ENCODE measurements at places on chromosomes 5 and 9. TPM values are rescaled to one million over a fixed set of nuclear protein-coding genes. Genes with fewer than 3 reads are reported as not detected.

The OTULINL gene
- total RNA-seq, result 7.0 TPM

The SLC4A9 gene
- not detected for total RNA-seq

The PRDM9 gene
- total RNA-seq, result not detected

The OBP2B gene
- not detected for total RNA-seq

GRCh38 chr9:794386-794785 lies 47.1 kb upstream of the DMRT1 start:
- no peak overlapping the region for H3K27ac ChIP-seq
- no peaks in the 10 kb centered on the region for H3K27me3 ChIP-seq
- no peak for DNase-seq

GRCh38 chr9:72464857-72465592 lies 56.4 kb upstream of the TMC1 start:
- no peaks in the 10 kb centered on the region for H3K27me3 ChIP-seq
- no peaks in the 10 kb centered on the region for H3K4me1 ChIP-seq
- DNase-seq, result no peak
- H3K27ac ChIP-seq, result no peak overlapping the region
